ENCODE measurements at places on chromosomes 6 and 20. TPM values are rescaled to one million over a fixed set of nuclear protein-coding genes. Genes with fewer than 3 reads are reported as not detected.
A peak's percentile ranks its signal among the peaks of the same experiment; 100 is the strongest.

Gene GABRR1
- not detected for total RNA-seq

GRCh38 chr6:108277295-108277694, 16.5 kb upstream of the SNX3 start:
- H3K27me3 ChIP-seq, result no peaks in the 10 kb centered on the region
- no peaks in the 10 kb centered on the region for H3K36me3 ChIP-seq
- peaks cover 3% of the 10 kb centered on the region for H3K4me1 ChIP-seq
- DNase-seq, result no peak

GRCh38 chr6:24666097-24666640, 530 bp downstream of the TDP2 start:
- peak overlapping the region; percentile 98 for H3K4me3 ChIP-seq
- peaks cover 7% of the 10 kb centered on the region for H3K27me3 ChIP-seq
- peak; percentile 66 for DNase-seq
- H3K36me3 ChIP-seq, result peaks cover 16% of the 10 kb centered on the region
- peak overlapping the region; percentile 89 for H3K27ac ChIP-seq

DNA sequence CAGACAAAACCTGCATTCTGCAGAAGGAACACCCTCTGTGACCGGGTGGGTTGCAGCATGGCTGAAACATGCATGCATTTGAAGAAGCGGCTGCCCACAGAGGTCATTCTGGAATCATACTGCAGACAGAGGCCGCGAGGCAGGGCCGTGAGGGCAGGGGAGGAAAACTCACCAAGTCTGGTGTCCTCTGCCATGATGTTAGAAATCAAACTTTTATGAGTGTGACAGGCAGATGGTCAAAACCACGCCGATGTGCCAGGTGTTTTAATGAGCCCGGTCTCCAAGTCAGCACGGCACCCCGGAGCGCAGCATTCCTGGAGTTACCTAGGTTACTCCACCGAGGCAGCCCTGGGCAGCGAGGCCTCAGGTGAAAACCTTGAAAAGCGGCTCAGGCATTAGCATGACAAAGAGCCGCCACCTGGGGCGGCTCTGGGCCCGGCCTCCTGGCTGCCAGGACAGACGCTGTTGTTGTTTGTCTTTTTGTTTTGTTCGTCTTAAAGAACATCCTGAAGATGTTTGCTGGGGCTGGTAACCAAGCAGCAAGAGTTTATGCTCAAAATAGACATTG, 255.6 kb downstream of the ERMARD start:
- DNase-seq, result no peak
- peaks cover 10% of the 10 kb centered on the region for H3K4me1 ChIP-seq
- H3K27me3 ChIP-seq, result peaks cover 5% of the 10 kb centered on the region

DNA sequence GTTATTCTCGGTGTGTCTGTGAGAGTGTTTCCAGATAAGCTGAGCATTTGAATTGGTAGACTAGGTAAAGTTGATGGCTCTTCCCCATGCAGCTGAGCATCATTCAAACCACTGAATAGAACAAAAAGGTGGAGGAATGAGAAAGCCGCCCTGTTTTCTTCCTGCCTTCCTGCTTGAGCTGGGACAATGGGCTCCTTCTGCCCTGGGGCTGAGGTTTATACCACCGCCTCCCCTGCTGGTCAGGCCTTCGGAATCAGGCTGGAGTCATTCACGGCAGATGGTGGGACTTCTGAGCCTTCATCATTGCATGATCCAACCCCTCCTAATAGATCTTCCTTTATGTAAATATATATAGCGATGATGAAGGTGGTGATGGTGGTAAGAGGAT, 124.9 kb downstream of the ANKRD60 start:
- H3K27me3 ChIP-seq, result peaks cover 7% of the 10 kb centered on the region
- no peak overlapping the region for H3K27ac ChIP-seq
- DNase-seq, result no peak
- H3K4me1 ChIP-seq, result no peaks in the 10 kb centered on the region
- H3K4me3 ChIP-seq, result no peak overlapping the region

Gene SOX18
- total RNA-seq, result 0.66 TPM

DNA sequence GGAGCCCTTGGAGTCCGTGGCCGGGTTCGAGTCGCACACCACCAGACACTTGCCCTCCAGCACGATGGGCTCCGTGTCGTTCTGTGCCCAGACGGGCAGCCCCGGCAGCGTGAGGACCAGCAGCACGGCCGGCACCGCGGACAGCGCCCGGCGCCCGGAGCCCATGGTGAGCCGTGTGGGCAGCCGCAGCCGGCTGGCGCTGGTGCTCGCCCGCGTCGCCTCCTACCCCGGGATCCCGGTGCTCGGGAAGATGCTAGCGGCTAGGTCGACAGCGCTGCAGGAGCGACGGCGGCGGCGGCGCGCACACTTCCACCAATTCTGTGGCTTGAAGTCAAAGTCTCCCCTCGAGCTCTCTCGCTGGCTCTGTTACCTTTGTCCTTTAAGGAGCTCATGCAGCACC, 1.3 kb downstream of the CBLN4 start:
- peak overlapping the region; percentile 79 for H3K4me3 ChIP-seq
- DNase-seq, result peak; percentile 40
- no peak overlapping the region for H3K27ac ChIP-seq
- H3K36me3 ChIP-seq, result peaks cover 4% of the 10 kb centered on the region

DNA sequence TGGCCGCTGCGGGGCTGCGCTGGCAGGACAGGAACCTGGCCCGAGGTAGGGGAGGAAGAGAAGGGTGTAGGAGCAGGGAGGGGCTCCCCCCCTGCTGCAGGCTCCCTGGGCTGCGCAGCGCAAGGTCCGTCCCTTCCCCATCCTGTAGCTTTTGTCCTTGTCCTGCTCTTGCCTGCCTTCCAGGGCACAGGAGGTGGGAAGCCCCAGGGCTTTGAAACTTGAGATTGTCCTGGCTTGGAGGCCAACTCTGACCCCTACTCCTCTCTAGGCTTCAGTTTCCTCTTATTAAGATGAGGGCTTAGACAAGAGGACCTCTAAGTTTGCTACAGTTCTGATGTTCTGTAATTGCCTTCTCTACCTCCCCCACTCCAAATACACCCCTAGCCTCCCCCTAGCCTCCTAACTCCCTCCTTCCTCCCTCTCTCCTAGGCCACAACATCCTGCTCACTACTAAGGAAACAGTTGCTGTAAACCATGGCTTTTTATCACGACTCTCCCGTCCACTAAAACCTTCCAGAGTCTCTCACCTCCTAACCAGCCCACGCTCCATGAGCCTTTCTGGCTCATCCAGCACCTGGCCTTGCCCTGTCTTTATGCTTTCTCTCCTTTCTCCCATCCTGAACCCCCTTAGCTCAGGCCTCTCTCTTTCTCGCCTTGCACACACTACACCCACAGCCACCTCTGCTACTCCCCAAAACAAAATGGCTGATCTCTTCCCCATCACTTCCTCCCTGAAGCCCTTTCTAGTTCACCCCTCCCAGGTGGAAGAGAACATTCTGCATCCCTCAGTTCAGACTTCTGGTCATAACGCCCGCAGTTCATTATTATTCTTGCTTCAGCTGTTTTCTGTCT, 10.2 kb downstream of the UNC5CL start:
- H3K27me3 ChIP-seq, result peaks cover 11% of the 10 kb centered on the region
- DNase-seq, result no peak
- peaks cover 5% of the 10 kb centered on the region for H3K36me3 ChIP-seq
- H3K27ac ChIP-seq, result no peak overlapping the region
- peak overlapping the region; percentile 67 for H3K4me3 ChIP-seq
- H3K4me1 ChIP-seq, result peaks cover 5% of the 10 kb centered on the region

DNA sequence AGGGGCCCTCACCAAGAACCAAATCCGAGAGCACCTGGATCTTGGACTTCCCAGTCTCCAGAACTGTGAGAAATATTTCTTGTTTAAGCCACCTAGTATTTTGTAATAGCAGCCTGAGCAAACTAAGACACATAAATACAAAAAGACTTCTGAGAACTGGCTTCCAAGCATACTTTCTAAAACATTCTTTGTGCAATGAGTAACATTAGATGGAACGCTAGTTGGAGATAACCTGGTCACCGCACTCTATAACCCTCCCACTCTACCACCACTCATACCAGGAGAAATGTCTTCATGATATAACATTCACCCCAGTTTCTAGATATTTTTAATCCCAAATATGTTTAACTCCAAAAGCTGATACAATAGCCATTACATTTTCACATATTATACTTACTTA, 169.5 kb upstream of the THEMIS start:
- H3K27me3 ChIP-seq, result no peaks in the 10 kb centered on the region
- H3K36me3 ChIP-seq, result no peaks in the 10 kb centered on the region
- no peak for DNase-seq
- H3K4me1 ChIP-seq, result peaks cover 37% of the 10 kb centered on the region
- H3K27ac ChIP-seq, result no peak overlapping the region
- H3K4me3 ChIP-seq, result no peak overlapping the region

Gene PTCHD4
- total RNA-seq, result 3.6 TPM

DNA sequence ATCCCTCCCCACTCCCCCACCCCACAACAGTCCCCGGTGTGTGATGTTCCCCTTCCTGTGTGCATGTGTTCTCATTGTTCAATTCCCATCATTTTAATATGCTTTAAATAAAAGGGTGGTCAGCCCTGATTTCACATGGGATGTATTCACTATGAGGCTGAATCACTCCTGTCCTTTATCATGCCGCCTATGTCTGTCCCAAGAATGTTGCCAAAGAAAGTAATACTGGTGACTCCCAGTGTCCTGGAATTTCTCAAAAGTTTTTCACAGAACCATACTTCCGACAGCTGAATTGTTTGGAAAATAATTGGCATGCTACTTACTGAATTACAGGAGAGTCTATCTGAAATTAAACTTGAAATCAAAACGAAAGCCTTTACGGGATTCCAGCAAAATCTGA, 217.7 kb downstream of the HAO1 start:
- H3K27ac ChIP-seq, result no peak overlapping the region
- H3K27me3 ChIP-seq, result no peaks in the 10 kb centered on the region
- H3K4me1 ChIP-seq, result no peaks in the 10 kb centered on the region
- no peak for DNase-seq
- H3K4me3 ChIP-seq, result no peak overlapping the region

DNA sequence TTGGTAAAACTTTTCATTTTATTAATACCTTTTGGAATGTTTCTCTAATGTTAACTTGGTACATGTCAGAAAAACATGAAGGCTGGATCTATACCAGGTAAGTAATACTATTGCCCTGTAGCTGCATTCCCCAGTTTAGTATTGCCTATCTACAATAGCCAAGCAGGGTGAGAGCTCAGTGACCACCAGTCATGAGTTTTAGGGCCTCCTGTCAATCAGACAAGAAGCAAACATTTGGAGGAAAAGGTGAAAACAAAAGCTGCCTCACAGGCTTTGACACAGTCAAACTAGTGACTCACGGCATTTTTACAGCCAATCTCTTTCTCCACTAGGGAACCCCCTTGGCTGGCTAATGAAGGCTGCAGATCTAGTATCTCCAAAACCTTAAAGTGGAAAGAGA, 9.5 kb upstream of the CDC5L start:
- no peaks in the 10 kb centered on the region for H3K27me3 ChIP-seq
- no peak overlapping the region for H3K4me3 ChIP-seq
- H3K4me1 ChIP-seq, result no peaks in the 10 kb centered on the region
- no peaks in the 10 kb centered on the region for H3K36me3 ChIP-seq

GRCh38 chr20:24492031-24492607, 22.7 kb downstream of the SYNDIG1 start:
- no peak overlapping the region for H3K4me3 ChIP-seq
- H3K27me3 ChIP-seq, result peaks cover 7% of the 10 kb centered on the region
- DNase-seq, result no peak
- peaks cover 28% of the 10 kb centered on the region for H3K4me1 ChIP-seq

- H3K27me3 ChIP-seq, result peaks cover 4% of the 10 kb centered on the region
- peak overlapping the region; percentile 67 for H3K4me3 ChIP-seq
- peaks cover 5% of the 10 kb centered on the region for H3K36me3 ChIP-seq
- DNase-seq, result peak; percentile 29
- H3K4me1 ChIP-seq, result peaks cover 51% of the 10 kb centered on the region
- peak overlapping the region; percentile 91 for H3K27ac ChIP-seq
Observed at GRCh38 chr20:47315339-47316056, 41.0 kb downstream of the ZMYND8 start.

Gene SEL1L2
- total RNA-seq, result not detected

- no peak for DNase-seq
- peaks cover 2% of the 10 kb centered on the region for H3K4me1 ChIP-seq
- H3K4me3 ChIP-seq, result no peak overlapping the region
- H3K27me3 ChIP-seq, result peaks cover 5% of the 10 kb centered on the region
Observed at GRCh38 chr6:36491378-36491965, 48.7 kb downstream of the KCTD20 start.

- no peaks in the 10 kb centered on the region for H3K36me3 ChIP-seq
- H3K4me1 ChIP-seq, result no peaks in the 10 kb centered on the region
- H3K27ac ChIP-seq, result no peak overlapping the region
- DNase-seq, result no peak
Observed at GRCh38 chr6:121497970-121498375, 62.5 kb downstream of the GJA1 start.

Gene DYNLT2
- total RNA-seq, result 1.7 TPM

DNA sequence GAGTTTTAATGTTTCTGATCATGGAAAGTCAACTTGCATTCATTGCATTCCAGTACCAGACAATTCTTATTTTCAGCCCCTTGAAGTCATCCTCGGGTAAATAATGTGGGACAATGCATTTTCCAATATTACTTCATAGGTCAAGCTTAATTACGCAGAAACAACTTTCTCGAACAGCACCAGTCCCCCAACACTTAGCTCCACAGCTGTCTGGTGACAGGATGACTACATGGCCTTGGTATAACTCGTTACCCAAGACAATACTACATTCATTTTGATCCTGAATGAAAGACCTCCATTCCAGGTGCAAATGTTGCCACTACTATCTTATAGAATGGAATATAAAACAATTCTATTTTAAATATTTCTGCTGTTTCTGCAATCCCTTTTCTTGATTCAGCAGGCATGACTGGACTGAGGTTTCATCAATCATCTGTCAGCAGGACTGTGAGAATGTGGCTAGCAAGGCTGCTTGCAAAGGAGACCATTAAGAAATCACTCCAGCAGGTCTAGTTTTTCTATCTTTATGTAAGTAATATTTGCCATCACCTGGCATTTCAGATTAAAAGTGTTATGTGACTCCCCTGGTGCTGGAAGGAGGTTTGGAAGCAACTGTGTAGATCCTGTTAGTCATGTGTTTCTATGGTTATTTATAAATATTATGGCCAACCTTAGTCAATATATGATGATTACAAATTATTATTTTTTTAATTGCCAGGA, 147.9 kb downstream of the HAO1 start:
- no peaks in the 10 kb centered on the region for H3K27me3 ChIP-seq
- no peaks in the 10 kb centered on the region for H3K36me3 ChIP-seq
- no peak overlapping the region for H3K4me3 ChIP-seq
- H3K27ac ChIP-seq, result no peak overlapping the region

- H3K27ac ChIP-seq, result no peak overlapping the region
- no peak overlapping the region for H3K4me3 ChIP-seq
- no peaks in the 10 kb centered on the region for H3K27me3 ChIP-seq
- H3K36me3 ChIP-seq, result peaks cover 5% of the 10 kb centered on the region
Observed at GRCh38 chr6:14816116-14816859, 429.6 kb upstream of the JARID2 start.

Gene RRBP1
- 63.3 TPM for total RNA-seq

GRCh38 chr20:35661908-35662307, 2.8 kb downstream of the CPNE1 start:
- peak overlapping the region; percentile 86 for H3K4me3 ChIP-seq
- peaks cover 29% of the 10 kb centered on the region for H3K4me1 ChIP-seq
- DNase-seq, result no peak
- H3K36me3 ChIP-seq, result no peaks in the 10 kb centered on the region

GRCh38 chr6:4346659-4347333, 211.4 kb upstream of the ECI2 start:
- no peak overlapping the region for H3K4me3 ChIP-seq
- DNase-seq, result no peak
- H3K4me1 ChIP-seq, result no peaks in the 10 kb centered on the region
- no peaks in the 10 kb centered on the region for H3K27me3 ChIP-seq
- no peak overlapping the region for H3K27ac ChIP-seq
- no peaks in the 10 kb centered on the region for H3K36me3 ChIP-seq

Measured in glutamatergic neuron (in vitro differentiated cells).